ENCODE measurements at places on chromosomes 7 and 10.

- DNase-seq = no peak
Measured at GRCh38 chr10:100972904-100973535, 3.7 kb downstream of the SEMA4G start.

DNA sequence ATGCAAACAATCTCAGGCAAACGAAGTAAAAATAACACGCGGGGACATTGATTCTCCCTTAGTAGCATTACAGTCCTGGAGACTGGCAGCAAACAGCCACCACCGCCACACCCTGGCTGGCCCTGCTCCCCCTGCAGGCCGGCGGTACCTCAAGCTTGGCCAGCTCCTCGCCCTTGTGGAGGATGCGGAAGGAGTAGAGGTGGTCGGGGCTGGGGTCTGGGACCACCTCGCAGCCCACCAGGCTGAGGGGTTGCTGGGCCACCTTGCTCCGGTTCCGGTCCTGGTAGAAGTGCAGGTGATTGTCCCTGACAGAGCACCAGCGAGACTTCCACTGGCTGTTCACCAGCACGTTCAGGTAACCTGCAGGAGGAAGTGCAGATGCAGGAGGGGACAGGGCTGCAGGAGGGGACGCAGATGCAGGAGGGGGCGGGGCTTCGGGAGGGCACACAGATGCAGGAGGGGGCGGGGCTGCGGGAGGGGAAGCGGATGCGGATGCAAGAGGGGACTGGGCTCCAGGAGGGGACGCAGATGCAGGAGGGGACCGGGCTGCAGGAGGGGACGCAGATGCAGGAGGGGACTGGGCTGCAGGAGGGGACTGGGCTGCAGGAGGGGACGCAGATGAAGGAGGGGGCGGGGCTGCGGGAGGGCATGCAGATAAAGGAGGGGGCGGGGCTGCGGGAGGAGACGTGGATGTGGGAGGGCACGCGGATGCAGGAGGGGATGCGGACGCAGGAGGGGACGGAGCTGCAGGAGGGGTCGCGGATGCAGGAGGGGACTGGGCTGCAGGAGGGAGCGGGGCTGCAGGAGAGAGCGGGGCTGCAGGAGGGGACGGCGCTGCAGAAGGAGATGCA is 65.7 kb downstream of the VWA2 start:
- peak; percentile 29 for DNase-seq

DNA sequence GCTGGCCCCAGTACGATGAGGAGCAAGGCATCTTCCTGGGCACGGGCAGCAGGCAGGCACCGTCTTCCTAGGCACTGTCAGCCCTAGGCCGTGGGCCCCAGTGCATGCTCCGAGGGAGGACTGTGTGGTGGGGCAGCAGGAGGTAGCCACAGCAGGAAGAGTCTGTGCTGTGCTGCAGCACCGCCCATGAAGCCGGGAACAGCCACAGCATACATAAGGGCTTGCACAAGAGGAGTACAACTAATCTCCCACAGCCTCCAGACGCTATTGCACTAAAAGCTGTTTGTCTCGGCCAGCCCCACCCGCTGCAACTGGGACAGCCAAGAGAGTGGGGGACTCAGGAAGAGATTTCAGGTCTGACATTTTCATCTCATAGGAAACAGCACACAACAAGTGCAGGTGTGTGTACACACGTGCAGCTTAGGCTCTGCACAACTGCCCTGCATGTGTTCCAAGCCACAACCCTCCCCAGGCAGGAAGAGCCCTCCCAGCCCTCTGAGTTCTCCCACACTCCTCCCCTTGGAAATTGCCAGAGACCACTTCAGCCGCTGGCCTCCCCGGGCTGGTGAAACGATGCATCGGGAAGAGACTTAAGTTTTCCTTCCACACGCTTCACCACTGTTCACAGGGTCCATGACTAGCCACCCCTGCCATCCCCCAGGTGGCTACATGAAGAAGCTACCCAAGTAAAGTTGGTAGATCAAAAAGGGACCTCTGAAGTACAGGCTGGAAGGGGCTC is 88.1 kb upstream of the DDC start:
- no peak for DNase-seq

DNA sequence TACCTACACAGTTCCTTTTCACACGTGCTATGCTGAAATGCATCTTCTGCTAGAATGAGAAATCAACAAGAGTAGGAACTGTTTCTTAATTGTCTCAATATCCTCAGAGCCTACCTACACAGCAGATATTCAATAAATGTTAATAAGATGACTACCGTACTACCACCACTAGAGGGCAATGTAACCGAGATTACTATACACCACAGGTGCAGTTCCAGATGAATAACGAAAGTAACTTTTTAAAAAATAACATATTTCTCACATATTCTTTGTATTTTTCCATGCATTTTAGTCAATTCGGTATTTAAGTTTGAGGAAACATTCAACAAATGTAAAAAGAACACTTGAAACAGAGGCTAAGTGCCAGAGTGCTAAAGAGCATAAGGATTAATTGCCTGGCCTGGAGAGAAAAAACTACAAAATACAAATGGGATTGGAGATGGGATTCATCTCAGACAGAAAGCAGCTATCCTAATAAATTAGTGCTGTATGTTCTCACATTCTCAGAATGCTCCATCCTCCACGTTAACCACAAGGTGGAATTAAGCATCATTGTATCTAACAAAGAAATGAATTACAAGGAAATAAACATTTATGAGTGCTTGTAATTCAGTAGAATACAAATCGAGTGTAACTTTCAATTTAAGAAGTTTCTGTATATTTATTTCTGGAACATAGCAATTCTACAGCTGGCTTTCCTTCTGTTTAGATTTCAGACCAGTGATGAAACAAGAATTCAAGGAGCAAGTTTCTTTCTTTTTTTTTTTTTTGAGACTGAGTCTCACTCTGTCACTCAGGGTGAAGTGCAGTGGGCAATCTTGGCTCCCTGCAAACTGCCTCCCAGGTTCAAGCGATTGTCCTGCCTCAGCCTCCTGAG is 20.3 kb upstream of the HECTD2 start:
- peak; percentile 5 for DNase-seq

- peak; percentile 39 for DNase-seq
Measured at GRCh38 chr10:110504111-110504735, 6.5 kb downstream of the DUSP5 start.

- no peak for DNase-seq
Measured at GRCh38 chr7:71785216-71785615, 626.9 kb downstream of the CALN1 start.

DNA sequence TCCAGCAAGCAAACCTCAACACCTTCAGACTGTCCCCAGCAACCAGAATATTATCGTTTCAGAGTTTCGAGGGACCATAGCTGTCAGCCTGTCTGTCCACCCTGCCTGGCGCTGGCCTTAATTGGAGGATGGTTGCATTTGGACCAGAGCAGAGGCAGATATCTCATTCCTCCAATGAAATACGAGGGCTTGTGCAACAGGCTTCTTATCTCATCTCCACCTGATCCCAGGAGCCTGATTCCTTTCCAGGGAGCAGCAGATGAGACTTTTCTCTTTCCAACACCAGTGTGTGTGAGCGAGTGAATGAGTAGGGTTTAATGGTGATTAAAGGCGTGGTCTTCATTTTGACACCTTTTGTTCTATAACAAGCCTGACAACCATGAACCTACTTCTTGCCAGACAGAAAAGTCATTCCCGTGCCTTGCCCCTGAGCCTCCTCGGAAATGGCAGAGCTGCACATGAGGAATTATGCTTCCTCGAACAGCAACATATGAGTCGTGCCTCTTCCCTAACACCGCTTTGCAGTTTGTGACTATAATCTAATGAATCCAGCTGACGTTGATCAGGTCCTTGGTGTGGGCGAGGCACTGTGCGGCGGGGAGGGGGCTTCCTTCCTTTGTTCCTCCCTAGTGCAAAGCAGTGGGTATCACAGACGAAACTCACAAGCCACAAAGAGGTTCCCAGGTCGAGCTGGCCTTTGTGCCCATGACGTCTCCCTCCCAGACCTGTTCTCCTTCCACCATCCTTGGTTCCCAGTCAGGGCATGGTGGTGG is 147.4 kb downstream of the CUX1 start:
- no peak for DNase-seq

DNA sequence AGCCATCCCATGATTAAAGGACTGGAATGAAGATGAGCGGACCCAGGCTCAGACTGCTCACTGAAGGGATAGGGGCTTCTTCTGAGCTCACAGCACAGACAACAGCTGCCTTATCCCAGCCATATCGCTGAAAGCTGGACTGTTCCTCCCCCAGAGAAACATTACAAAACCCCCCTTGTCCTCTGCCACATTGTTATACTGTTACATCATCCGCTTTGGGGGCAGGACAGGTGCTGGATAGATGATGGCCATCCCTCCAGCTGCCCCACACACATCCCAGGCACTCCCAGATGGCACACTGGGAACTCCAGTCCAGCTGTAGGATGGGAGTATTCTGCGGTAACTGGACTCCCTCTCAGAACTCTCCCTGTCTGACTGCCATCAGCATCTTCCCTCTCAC is 58.7 kb upstream of the BTRC start:
- DNase-seq = no peak

- no peak for DNase-seq
Measured at GRCh38 chr10:67725567-67725966, 29.6 kb upstream of the CTNNA3 start.

- no peak for DNase-seq
Measured at GRCh38 chr7:76023002-76023401, 24.8 kb downstream of the STYXL1 start.

DNA sequence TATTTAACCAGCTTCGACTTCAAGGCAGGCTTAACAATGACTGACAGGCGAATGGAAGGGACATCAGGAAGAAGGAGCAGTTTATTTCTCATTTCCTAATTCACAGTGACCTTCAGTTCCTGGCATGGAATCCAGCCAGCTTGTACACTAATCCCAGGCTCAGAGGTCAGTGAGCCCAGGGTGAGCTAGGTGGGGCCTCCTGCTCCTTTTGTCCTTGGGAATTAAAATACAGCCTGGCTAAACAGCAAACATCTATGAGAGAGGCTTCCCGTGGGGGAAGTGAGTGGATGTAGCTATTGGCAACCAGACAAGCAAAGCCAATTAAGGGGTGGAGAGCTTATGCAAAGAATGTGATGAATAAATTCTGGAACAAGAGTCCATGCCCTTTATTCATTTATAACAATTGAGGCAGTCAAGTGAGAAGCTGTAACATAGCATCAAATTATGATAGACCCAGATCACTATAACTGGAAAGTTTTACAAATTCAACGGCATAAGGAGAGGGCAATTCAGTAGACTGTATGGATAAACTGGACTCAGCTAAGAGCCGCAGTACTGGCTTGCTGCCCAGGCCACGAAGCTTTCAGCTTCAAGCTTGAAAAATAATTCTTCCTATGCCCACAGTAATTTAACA is 57.1 kb downstream of the STK17A start:
- no peak for DNase-seq

GRCh38 chr7:116988363-116988989 is 35.2 kb downstream of the ST7 start:
- DNase-seq = no peak

DNA sequence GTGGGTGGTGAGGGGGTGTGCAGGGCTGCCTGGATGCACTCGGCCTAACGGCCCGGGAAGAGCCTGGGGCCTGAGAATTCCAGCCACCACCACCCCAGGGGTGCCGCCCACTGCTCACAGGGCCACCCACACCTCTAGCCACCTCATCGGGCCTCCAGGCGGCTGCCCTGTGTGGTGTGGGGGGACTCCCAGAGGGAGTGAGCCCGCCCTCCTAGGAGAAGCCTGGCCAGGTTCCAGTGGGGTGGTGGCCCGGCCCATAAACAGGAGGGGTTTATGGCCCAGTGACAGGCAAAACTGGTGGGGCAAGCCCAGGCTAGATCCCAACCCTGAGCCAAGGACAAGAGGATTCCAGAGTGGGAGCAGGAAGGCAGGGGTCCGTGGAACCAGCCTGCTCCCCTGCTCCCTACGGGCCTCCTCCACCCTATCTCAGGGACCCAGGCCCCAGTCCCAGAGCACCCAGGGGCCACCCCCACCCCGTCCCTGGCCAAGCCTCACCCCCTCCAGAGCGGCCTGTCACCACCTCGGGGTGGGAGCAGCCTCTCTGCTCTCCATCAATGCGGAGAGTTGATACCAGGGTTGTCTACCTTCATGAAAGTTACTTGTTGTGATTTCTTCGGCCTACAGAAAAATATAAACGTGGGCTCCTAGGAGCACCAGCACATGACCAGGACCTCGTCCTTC is 20.2 kb upstream of the PDGFA start:
- no peak for DNase-seq

DNA sequence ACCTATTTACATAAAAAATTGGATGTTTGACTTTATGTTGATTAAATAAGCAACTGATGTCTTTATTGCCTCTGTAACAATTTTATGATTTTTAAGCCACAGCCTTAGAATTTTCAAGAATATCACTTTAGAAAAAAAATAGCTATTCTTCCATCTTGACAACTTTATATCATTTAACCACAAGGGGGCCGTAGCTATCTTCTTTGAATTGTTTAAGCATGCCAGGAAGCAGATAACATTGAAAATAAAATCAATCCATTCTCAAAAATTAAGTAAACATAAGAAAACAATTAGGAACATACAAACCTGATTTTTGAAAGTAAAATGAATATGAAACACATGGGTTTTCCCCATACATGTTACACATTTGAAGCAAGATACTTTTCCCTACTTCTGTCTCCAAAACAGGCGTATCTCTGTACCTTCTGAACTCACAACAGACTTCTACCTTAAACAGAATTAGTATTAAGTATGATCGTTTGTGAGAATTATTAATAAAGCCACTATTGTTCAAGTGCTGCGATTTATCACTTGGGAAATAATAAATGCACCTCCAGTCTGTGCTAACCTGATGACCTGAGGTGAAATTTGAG is 209.0 kb downstream of the CACNA2D1 start:
- no peak for DNase-seq

GRCh38 chr7:139840776-139841175 is 11.7 kb downstream of the TBXAS1 start:
- no peak for DNase-seq

- no peak for DNase-seq
Measured at GRCh38 chr10:60029475-60029874, 123.1 kb upstream of the CCDC6 start.

DNA sequence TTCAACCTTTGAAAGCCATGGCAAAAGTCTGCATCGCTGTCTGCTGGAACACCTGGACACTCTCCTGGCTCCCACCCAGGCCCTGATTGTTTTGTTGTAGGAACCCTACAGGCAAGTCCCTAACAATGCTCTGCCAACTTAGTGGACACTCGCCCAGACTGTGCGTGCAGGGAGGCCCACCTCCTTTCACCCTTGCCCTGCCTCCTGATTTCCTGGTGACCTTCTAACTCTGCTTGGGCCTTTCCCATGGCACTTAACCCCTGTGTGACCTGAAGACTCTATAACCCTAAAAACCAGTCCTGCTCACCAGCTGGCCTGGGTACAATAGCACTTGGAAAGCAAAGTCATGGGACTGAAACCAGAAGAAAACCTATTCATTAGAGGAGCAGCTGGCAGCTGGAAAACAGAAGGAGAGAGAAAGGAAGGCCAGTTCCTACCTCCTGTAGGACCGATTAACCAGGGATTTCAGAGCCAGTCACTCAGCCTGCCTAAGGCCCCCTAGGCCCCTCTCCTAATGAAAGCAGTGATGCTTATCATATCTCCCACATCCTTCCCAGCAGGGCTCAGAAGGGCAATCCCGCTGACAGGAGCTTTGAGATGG is 82.7 kb upstream of the KMT2E start:
- DNase-seq = no peak

All from stimulated activated CD8-positive, alpha-beta memory T cell treated with anti-CD3 and anti-CD28 coated beads, Interleukin-12 subunit alpha, Interleukin-12 subunit beta, amount 100 ng/mL, for 1 hour (primary cell).